Stimulated activated naive CD8-positive, alpha-beta T cell treated with anti-CD3 and anti-CD28 coated beads, Interleukin-15, Interleukin-2, amounts not matched to agents 100 U/mL and 50 U/mL, for 24 hours (primary cell): ENCODE measurements at places on chromosomes 16 and 17.

DNA sequence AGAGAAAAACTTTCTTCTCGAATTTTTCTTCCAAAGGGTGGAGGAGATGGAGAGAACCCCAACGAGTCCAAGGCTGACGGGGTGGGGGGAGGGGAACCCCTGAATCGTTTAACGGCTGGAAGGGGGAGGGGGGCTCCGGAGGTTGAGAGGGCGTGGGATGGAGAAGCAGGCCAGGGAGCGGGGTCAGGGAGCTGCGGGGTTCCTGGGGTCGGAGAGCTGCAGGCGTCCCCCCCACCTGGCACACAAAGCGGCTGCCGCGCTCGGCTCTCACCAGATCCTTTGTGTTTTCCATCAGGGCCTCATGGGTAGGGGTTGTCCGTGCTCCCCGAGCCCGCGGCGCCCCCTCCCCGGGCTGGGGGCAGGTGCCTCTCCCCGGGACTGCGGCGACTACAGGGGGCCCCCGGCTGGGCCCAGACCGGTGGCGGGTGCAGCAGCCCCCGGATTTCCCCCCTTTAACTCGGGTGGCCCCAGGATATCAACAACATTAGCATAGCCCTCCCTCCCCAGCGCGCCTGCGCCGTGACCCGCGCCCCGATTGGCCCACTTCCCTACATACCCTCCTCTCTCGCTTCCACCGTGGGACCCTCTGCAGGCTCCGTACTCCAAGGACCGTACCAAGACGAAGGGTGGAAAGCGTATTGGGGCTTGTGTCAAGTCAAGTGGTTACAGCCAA is at the start of gene MBTD1:
Gene MBTD1, minus strand, starts transcription at position 486 of the 673 bp plus-strand sequence. CDS start 34,888 bp downstream, outside the sequence.
- DNase-seq: peak; percentile 95

GRCh38 chr17:15971098-15971678 is 26.3 kb downstream of the ADORA2B start:
- no peak for DNase-seq

DNA sequence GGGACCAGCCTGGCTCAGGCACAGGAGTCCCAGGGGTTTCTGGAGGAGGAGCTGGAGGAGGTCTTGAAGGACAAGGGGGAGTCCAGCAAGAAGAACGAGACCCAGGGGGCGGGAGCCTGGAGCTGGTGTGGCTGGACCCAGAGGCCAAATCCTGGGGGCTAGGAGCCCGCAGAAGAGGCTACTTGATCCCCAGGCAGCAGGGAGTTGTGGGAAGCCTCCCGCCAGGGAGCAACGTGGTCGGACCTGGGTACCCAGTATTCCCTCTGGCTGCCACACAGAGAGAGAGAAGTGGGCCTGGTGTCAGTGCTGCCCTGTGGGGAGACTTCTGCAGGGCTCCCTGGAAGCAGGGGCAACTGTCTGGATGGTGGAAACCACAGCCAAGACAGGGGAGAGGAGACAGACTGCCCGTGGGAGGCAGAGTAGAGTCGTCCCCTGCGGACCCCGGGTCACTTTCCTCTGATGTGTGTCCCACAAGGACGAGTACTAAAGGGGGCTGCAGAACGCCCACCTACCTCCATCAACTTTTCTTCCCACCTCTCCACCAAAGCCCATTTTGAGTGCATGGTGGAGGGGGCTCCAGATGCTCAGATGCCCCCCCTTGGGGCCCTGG is 160.4 kb downstream of the GSG1L start:
- DNase-seq: no peak

GRCh38 chr17:72171703-72172667 is 51.2 kb downstream of the SOX9 start:
- DNase-seq: no peak

DNA sequence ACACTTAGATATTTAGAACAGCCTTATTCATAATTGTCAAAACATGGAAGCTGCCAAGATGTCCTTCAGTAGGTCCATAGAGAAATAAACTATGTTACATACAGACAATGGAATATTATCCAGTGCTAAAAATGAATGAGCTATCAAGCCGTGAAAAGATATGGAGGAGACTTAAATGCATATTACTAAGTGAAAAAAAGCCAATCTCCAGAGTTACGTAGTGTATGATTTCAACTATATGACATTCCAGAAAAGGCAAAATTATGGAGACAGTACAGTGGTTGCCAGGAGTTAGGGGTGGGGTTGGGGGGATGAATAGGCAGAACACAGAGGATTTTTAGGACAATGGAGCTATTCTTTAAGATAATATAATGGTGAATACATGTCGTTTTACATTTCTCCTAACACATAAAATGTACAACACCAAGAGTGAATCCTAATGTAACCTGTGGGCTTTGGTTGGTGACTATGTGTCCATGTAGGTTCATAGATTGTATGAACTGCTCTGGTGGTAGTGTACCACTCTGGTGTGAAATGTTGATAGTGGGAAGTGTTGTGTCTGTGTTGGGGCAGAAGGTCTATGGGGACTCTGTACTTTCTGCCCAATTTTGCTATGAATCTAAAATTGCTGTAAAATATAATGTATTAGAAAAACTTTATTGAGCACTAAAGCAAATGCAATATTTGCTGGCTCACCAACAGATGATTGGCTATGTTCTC is 122.6 kb downstream of the USP22 start:
- DNase-seq: no peak

DNA sequence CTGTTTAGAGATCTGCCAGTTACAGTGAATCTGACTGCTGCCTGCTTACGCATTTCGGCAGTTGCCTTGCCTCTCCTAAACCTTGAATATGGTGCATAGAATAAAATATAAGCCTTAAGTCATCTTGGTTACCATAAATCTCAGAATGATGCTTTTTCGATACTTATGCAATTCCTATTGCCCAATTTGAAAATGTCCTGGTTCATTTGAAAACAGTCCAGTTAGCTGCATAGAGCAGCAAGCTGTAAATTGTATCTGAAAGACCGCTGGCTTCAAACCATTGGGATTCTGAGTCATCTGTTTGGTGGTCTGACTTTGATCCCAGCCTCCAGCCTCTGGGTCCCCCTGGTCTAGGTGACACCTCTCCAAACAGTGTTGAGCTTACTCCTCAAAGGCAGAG is 2.7 kb upstream of the PRKCA start:
- no peak for DNase-seq

- DNase-seq: no peak
These were observed 16.4 kb upstream of the TAT start for GRCh38 chr16:71593048-71593999.

- no peak for DNase-seq
These were observed 12.5 kb downstream of the ARHGAP23 start for GRCh38 chr17:38440614-38441397.

DNA sequence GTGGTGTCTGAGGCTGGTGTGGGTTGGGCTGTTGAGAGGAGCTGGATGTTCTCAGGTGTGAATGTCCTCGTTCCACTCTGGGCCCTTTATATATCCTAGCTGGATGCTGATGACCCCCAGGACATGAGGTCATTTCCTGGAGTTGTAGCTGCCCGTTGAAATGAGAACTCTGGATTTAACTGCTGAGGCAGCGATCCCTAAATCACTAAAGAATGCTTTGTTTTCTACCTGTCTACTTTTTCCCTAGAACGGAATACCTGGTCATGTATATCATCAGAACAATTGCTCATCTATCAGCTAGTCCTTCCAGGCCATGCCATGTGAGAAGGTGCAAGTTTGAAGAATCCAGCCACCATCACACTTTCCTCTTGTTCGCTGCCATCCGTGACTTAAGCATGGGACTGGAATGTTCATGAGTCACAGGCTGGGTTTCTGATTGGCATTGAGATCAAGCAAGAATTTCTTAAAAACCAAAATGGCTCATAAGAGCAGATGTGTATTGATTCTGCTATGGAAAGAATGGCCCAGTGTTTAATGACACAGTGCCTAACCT is at the start of gene KRTAP2-3:
Gene KRTAP2-3, minus strand, starts transcription at position 63 of the 553 bp plus-strand sequence. CDS start 64 bp downstream, outside the sequence.
- no peak for DNase-seq

- DNase-seq: no peak
These were observed 330.1 kb downstream of the MAP2K6 start for GRCh38 chr17:69744512-69745070.

DNA sequence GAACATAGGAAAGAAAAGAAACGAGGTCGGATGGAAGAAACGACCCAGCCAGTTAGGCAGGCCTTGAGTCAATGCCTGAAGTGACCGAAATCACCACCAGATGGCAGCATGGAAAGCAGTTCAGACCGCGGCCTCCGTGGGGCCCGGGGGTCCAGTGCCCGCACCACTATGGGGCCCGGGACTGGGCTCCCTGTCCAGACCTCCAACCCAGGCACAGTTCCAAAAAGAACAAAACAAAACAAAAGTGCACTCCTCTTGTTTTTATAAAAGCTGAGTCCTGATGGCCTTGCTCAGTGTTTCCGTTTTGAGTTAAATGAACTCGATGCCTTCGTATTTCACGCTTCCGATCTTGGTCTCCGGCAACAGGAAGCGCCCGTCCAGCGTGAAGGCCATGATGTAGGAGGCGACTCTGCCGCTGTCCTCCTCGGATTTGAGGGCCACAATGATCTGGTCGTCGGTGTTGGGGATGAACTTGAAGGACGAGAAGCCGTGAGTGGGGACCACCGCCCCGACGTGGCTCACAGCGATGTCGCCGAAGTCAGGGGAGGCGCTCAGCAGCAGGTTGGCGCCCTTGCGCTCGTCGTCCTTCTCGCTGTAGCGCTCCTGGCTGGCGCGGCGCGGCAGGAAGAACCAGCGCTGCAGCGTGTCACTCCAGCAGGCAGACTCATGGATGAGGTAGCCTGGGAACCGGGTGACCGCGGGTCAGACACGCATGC is 13.7 kb upstream of the LGALS3BP start:
- DNase-seq: peak; percentile 73

DNA sequence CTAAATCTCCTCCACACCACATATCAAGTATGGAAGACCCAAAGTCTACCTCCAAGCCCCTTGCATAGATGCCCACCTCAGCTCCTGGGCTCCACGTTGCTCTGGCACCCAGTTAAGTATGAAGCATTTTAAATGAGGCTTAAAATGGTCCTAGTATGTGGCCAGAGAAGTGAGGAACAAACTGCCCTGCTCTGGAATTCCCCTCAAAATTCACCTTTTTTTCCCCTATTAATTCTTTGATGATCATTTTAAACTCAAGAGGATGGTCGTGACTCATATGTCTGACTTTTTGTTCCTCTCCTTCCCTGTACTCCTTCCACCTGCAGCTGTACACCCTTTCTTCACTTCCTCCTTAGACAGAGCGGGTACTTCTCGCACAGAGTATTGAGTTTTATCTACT is 234.5 kb upstream of the MYOCD start:
- no peak for DNase-seq

- DNase-seq: no peak
These were observed 79.6 kb downstream of the BRIP1 start for GRCh38 chr17:61783556-61784304.

GRCh38 chr16:3874242-3874641 is 6.3 kb downstream of the CREBBP start:
- no peak for DNase-seq

DNA sequence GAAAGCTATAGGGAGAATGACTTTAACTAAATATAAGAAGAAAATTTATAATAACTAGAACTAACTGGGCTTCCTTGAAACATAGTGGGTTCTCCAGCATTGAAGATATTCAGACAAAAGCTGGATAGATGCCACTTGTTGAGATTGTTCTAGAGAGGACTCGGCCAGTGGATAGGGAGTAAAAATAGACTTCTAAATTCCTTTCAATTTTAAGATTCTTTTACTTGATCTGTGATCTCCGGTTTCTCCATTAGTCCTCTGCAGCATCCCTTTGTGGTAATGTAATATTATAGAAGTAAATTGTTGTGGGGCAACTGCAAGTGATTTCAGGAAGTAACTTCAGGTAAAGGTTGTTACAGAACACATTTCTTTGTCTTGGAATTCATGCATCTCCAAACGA is 10.3 kb upstream of the RARA start:
- no peak for DNase-seq

DNA sequence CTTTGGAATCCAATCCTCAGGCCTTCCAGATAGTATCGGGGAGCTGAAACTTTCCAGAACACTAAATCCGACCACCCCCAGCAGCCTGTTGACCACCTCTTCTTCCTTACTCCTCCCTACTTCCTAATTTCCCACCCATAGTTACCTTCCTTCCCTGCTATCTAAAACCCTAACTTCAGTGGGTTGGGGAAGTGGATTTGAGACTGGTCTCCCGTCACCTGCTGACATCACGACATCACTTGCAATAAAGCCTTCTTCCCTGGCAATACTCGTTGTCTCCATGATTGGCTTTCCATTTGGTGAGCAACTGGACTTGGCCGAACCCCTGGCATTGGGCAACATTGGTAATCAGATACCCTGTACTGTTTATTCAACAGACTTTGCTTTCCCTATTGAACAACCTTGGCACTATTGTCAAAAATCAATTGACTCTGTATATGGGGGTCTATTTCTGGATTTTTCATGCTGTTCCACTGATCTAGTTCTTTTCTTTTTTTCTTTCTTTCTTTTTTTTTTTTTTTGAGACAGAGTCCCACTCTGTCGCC is 11.8 kb upstream of the FOXK2 start:
- DNase-seq: no peak

DNA sequence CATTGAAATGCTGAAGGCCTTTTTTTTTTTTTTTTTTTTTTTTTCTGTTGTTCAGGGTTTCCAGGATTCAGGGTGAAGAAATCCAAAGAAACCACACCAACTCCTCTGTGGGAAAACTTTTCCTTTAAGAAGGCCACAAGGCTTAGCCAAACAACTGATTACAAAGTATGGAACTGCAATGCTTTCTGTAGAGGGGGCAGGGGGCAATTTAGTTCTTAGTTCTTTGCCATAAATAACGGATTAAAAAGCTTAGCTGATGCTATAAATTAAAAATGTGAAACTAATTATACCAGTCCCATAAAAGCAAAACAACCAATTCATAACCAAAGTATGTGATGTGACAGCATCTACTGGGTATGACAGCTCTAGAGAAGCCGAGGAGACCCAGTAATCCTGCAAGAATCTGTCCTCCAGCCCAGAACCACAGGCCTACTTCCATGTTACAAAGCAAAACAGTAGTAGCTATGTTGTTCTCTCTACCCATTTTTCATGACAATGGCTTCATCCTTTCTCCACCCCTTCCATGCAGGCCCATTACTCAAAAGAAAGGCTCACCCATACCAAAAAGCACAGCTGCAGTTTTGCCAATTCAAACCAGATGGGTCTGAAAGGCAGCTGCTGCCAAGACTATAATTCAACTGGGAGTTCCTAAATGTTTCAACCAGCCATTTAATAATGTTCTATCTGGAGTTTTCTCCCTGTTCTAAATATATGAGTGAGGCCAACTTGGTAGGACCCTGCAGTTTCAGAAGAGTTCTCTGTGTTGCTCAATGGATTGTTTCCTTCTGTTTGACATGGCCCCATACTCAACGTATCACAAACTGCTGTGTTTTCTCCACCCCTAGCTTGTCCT is 167.1 kb upstream of the ZFHX3 start:
- no peak for DNase-seq

- DNase-seq: no peak
These were observed 53.0 kb downstream of the ENGASE start for GRCh38 chr17:79127534-79128135.

DNA sequence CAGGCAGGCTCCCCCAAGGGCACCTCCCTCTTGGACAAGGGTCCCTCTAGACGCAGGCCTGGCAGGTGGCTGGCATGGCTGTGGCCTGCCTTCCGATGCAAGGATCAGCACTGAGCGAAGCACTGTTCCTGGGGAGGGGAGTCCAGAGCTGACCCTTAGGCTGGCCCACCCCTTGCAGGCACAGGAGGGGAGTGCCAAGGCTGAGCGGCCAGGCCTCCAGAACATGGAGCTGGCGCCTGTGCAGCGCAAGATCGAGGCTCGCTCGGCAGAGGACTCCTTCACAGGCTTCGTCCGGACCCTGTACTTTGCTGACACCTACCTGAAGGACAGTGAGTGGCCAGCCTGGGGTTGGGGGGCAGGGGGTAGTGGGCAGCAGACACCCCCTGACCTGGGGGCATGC is 16.8 kb upstream of the MYO15B start:
- DNase-seq: no peak

- DNase-seq: peak; percentile 70
These were observed 211.1 kb upstream of the CHMP6 start for GRCh38 chr17:80780381-80781198.
